ENCODE measurements at places on chromosomes 5 and 9.
A peak's percentile ranks its signal among the peaks of the same experiment; 100 is the strongest.

- H3K27ac ChIP-seq, result no peak overlapping the region
- DNase-seq, result no peak
- H3K27me3 ChIP-seq, result no peaks in the 10 kb centered on the region
- H3K4me1 ChIP-seq, result no peaks in the 10 kb centered on the region
- H3K36me3 ChIP-seq, result no peaks in the 10 kb centered on the region
Measured at GRCh38 chr5:85375525-85375924, 990.8 kb upstream of the EDIL3 start.

- no peak overlapping the region for H3K27ac ChIP-seq
- H3K27me3 ChIP-seq, result no peaks in the 10 kb centered on the region
- no peaks in the 10 kb centered on the region for H3K4me1 ChIP-seq
- H3K4me3 ChIP-seq, result no peak overlapping the region
- no peak for DNase-seq
Measured at GRCh38 chr9:81737871-81738507, 48.6 kb upstream of the TLE1 start.

DNA sequence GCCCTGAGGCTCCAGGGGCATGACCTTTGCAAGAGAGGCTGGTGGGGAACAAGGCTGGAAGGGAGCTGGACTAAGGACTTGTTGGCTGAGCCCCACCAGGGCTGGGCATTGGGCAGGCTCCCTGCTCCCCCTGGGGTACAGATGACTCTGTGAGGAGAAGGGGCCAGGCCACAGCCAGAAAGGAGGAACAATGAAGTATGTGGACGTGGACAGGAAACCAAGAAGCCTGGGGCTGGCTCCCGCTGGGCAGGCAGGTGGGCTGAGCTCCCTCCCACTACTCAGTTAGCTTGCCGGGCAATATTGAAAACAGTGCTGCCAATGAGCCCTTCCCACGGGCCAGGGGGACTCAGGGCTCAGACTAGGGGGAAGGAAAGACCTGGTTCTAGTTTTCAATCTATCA is 66.1 kb upstream of the SPTLC1 start:
- no peak overlapping the region for H3K27ac ChIP-seq
- no peak for DNase-seq
- no peaks in the 10 kb centered on the region for H3K4me1 ChIP-seq
- no peaks in the 10 kb centered on the region for H3K27me3 ChIP-seq

DNA sequence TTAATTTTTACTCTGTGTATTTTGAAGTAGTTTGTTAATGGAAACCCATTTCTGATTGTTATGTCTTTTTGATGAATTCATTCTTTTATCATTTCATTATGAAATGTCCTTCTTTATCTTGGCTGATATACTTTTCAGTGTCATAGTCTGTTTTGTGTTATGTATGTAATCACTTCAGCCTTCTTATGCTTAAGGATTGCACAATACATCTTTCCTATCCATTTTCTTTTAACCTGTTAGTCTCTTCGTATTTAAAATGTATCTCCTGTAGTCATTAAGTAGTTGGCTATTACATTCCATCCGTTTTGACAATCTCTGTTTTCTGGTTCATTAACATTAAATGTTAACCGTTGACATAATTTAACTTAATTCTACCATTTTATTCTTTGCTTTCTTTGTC is 344.6 kb upstream of the CTNND2 start:
- no peak for DNase-seq
- H3K27ac ChIP-seq, result no peak overlapping the region
- H3K4me1 ChIP-seq, result no peaks in the 10 kb centered on the region
- H3K27me3 ChIP-seq, result no peaks in the 10 kb centered on the region
- H3K4me3 ChIP-seq, result no peak overlapping the region

- no peaks in the 10 kb centered on the region for H3K36me3 ChIP-seq
- peak within 1 kb of the TSS; percentile 69 for H3K27ac ChIP-seq
- no peaks in the 10 kb centered on the region for H3K27me3 ChIP-seq
Measured at GRCh38 chr5:115262321-115263077, at the start of gene PGGT1B. Gene PGGT1B (minus strand): TSS chr5:115262877. CDS start chr5:115262851, 26 bp downstream.

- no peaks in the 10 kb centered on the region for H3K36me3 ChIP-seq
- no peaks in the 10 kb centered on the region for H3K27me3 ChIP-seq
- H3K4me3 ChIP-seq, result no peak overlapping the region
Measured at GRCh38 chr9:134987906-134988700, 70.4 kb upstream of the FCN1 start.

DNA sequence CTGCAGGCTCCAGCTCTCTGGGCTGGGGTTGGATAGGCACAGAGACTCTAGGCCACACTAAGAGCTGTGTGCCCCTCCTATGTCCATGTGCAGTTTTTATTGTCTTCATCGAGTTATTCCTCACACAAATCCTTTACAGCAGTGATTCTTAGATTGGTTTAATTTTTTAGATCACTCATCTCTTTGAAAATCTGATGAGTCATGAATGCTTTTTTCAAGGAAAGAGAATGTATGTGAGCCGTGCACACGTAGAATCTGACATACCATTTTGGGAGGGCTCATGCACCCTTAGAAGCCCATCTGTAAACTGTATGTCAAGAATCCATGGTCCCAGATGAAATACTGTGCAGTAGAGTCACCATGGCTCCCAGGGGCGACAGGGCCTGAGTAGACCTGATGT is 100.7 kb upstream of the S1PR3 start:
- H3K4me3 ChIP-seq, result no peak overlapping the region
- H3K4me1 ChIP-seq, result no peaks in the 10 kb centered on the region
- no peaks in the 10 kb centered on the region for H3K27me3 ChIP-seq
- H3K27ac ChIP-seq, result no peak overlapping the region
- DNase-seq, result no peak

DNA sequence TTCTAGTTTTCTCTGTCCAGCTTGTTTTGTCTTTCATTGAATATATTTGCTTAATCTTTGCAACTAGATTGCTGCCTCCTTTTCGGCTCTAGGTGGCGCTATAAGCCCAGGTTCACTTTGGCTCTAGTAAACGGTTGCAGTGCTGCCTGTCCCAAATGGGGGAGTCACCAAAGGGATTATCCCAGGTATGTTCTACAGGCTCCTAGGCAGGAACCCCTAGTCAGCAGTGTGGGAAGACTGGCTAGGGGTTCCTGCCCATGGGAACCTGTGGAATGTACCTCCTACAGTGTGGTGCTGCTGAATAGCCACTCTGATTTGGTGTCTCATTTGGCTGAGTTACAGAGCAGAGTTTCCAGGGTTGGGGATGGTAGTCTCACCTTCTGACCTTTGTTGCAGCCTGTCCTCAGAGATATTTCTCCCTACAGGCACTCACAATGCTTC is 85.2 kb downstream of the ARSB start:
- DNase-seq, result no peak
- no peak overlapping the region for H3K27ac ChIP-seq
- H3K4me3 ChIP-seq, result no peak overlapping the region
- H3K4me1 ChIP-seq, result no peaks in the 10 kb centered on the region
- H3K36me3 ChIP-seq, result no peaks in the 10 kb centered on the region
- no peaks in the 10 kb centered on the region for H3K27me3 ChIP-seq

DNA sequence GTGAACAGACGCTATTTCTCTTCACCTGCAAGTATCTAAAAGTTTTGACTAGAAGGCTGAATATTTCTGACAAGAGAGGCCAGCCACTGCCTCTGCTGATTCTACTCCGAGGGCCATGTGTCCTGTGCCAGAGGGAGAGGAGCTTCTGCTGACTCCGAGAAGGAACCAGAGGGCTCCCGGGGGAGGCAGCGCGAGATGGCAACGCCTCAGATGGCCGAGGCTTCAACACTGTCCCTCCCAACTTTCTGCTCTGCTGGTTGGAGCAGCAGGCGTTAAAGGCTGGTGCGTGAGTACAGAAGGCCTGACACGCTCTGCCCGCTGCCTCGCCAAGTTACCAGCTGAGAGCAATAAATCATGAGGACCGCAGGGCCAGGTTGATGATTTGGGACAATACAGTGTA is 178.8 kb downstream of the GAPVD1 start:
- H3K4me3 ChIP-seq, result no peak overlapping the region
- no peak for DNase-seq
- H3K27ac ChIP-seq, result no peak overlapping the region
- no peaks in the 10 kb centered on the region for H3K4me1 ChIP-seq
- no peaks in the 10 kb centered on the region for H3K36me3 ChIP-seq

DNA sequence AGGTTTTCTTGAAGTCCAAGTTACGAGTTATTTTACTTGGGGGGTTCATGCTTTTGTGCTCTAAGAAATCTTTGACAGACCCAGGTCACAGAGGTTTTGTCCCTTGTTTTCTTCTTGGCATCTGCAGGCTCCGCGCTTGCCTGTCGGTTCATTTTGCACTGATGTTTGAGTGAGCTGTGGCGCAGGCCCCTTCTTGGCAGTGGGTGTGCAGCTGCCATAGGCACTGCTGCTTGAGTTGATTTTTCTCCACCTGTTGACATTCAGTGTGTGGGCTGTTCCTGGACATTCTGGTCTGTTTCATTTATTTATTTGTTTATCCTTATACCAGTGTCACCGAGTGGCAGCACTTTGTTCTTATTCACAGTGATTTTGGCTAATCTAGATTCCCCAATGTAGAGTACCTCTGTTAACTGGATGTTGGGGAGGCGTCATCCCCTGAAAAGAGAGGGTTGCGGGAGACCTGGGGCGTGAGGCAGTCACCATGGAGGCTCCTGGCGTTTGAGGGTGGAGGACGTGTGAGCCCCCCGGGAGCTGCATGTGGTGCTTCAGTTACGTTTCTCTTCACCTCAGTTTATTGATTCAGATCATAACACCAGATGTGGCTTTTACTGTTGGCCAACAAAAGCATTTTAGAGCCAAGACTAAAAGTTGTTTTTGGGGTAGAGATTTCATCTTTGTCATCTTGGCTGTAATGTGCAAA is 121.4 kb upstream of the CACNA1B start:
- peaks cover 5% of the 10 kb centered on the region for H3K4me1 ChIP-seq
- H3K27ac ChIP-seq, result no peak overlapping the region
- no peak overlapping the region for H3K4me3 ChIP-seq
- no peaks in the 10 kb centered on the region for H3K27me3 ChIP-seq

DNA sequence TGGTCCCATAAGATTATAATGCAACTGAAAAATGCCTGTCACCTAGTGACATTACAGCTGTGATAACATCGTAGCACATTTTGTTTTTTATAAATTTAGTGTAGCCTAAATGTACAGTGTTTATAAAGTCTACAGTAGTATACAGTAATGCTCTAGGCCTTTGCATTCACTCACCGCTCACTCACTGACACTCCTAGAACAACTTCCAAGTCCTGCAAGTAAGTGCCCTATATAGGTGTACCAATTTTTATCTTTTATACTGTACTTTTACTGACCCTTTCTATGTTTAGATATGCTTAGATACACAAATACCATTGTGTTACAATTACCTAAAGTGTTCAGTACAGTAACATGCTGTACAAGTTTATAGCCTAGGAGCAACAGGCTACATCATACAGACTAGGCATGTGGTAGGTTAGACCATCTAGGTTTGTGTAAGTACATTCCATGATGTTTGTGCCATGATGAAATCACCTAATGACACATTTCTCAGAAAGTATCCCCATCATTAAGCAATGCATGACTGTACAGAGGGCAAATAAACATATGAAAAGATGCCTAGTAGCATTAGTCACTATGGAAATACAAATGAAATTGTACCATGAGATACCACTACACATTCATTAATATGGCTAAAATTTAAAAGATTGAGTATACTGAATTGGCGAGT is 127.6 kb downstream of the TRPM6 start:
- H3K27ac ChIP-seq, result no peak overlapping the region
- H3K4me1 ChIP-seq, result no peaks in the 10 kb centered on the region
- no peak overlapping the region for H3K4me3 ChIP-seq

DNA sequence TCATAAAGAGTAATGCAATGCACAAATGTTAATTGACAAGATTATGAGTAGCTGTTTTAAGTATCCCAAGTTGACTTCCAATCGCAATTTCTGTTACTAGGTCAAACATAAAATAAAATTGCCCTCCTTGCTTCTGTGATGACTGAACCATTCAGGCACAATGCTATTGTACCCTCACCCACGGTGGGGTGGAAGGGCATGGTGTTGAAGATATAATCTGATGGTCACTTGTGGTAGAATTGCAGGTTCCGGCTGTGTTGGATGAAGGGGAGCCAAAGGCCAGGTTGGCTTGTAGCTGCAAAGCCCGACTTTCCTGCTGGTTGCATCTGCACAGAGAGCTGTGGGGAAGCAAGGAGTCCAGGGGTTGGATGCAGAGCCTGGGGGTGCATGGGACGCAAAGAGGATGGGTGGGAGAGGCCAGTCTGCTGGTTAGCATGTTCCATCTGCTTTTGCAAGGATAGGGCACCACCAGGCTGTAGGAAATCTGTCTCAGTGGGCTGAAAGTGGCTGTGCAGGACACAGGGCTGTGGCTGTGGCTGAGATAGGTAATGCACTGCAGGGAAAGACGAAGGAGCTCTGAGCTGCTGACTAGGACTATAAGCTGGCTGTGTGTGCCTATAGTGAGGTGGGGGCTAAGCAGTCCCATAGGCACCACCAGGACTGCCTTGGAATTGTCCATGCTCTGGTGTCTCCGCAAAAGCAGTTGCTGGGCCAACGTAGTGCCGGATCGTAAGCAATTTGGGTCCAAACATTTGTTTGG is 31.5 kb upstream of the PUM3 start:
- no peak for DNase-seq
- no peak overlapping the region for H3K4me3 ChIP-seq
- H3K27me3 ChIP-seq, result no peaks in the 10 kb centered on the region
- no peaks in the 10 kb centered on the region for H3K36me3 ChIP-seq

- H3K4me3 ChIP-seq, result no peak overlapping the region
- DNase-seq, result no peak
- H3K36me3 ChIP-seq, result no peaks in the 10 kb centered on the region
- no peaks in the 10 kb centered on the region for H3K27me3 ChIP-seq
- H3K4me1 ChIP-seq, result no peaks in the 10 kb centered on the region
Measured at GRCh38 chr9:14240537-14240936, 73.4 kb downstream of the NFIB start.

- no peaks in the 10 kb centered on the region for H3K36me3 ChIP-seq
- no peak for DNase-seq
- no peak overlapping the region for H3K27ac ChIP-seq
- peaks cover 7% of the 10 kb centered on the region for H3K27me3 ChIP-seq
- H3K4me3 ChIP-seq, result no peak overlapping the region
Measured at GRCh38 chr9:115208501-115208900, 90.5 kb upstream of the TNC start.

GRCh38 chr5:74174366-74174765 is 466.2 kb downstream of the ENC1 start:
- no peak overlapping the region for H3K27ac ChIP-seq
- H3K4me3 ChIP-seq, result no peak overlapping the region
- no peaks in the 10 kb centered on the region for H3K36me3 ChIP-seq
- no peak for DNase-seq
- H3K27me3 ChIP-seq, result no peaks in the 10 kb centered on the region

GRCh38 chr5:25515525-25515924 is 870.7 kb upstream of the CDH10 start:
- H3K4me1 ChIP-seq, result no peaks in the 10 kb centered on the region
- no peaks in the 10 kb centered on the region for H3K36me3 ChIP-seq
- no peak for DNase-seq
- H3K27me3 ChIP-seq, result no peaks in the 10 kb centered on the region
- H3K4me3 ChIP-seq, result no peak overlapping the region

- no peaks in the 10 kb centered on the region for H3K36me3 ChIP-seq
- no peaks in the 10 kb centered on the region for H3K4me1 ChIP-seq
- no peak for DNase-seq
- H3K27me3 ChIP-seq, result peaks cover 33% of the 10 kb centered on the region
- peak overlapping the region; percentile 4 for H3K4me3 ChIP-seq
- no peak overlapping the region for H3K27ac ChIP-seq
Measured at GRCh38 chr5:138241688-138242571, 28.8 kb upstream of the CDC23 start.
